PC-3 (cell line): ENCODE measurements at places on chromosomes 7 and 10. TPM values are rescaled to one million over a fixed set of nuclear protein-coding genes. Genes with fewer than 3 reads are reported as not detected.

DNA sequence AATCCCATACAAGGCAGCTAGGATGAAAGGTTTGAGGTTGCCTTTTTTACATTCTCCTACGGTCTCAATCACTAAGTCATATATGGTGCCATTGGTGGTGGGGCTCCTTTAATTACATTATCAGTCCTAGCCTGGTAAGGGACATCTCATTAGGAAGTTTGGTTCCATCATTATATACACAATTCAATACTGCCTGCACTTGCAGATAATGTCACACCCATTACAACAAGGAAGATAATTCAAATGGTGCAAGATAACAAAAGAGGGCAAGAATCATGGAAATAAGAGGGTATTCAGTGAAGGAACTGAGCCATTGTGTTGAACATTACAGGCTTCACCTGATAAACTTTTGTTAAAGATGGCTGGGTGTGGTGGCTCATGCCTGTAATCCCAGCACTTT is 1.7 kb upstream of the TMEM248 start:
- no peak for DNase-seq

DNA sequence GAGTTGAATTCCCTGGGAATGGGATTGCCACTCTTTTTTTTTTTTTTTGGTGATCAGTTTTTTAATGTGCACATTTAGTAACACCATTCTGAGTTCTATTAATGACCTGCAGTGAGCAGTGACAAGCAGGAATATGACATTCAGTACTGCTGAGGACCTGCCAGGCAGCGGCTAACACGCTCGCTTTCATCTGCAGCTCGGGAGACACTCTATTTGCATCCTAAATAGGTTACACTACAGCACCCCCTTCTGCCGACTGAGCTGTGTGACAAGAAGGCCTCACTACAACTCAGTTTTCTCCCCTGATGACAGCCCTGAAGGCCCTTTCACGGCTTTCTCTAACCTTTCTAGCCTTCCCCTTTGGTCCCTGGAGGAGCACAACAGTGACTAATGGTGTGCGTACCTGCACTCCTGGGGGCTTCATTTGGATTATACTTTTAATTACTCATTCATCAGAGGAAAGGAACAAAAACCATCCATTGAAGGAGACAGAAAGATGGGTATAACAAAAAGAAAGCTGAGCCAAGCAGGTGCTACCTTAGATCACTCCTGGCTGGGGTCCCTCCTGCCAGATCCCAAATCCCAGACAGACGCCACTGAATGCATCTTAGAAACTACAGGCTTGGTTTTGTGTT is 872.4 kb downstream of the LRMDA start:
- DNase-seq = peak; percentile 98

GRCh38 chr7:112080441-112080840 is 125.8 kb downstream of the DOCK4 start:
- peak; percentile 94 for DNase-seq

GRCh38 chr7:136058546-136058945 is 81.4 kb upstream of the MTPN start:
- no peak for DNase-seq

The MACC1 gene
- total RNA-seq = 7.9 and 12.0 TPM in 2 replicates

The RAPGEF5 gene
- 5.6 and 10.8 TPM in 2 replicates for total RNA-seq

The TMEM26 gene
- total RNA-seq = 0.12 TPM in 1 of 2 replicates, not detected in the other
